ENCODE measurements at places on chromosomes 3 and 15. TPM values are rescaled to one million over a fixed set of nuclear protein-coding genes. Genes with fewer than 3 reads are reported as not detected.

DNA sequence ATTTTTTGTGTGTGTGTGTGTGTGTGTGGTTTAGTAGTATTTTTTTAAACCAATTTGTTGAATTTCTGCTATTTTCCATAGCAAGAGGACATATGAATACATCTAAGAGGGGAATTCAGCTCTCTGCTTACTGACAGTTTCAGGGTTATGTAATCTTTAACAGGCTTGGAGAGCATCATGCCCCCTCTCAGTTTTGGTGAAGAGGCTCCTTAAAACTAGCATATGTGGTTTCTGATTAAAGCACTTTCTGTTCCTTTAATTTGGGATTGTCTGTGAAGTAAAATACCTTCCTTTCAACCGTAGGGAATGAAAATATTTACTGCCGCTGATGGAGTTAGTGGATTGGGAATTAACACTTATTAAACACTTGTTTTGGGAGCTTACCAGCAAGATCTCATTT is 19.4 kb upstream of the NFKBIZ start:
- no peak for DNase-seq

GRCh38 chr15:98865397-98866339 is 141.9 kb downstream of the PGPEP1L start:
- peak; percentile 81 for DNase-seq

GRCh38 chr3:127489357-127489756 is 101.2 kb downstream of the TPRA1 start:
- no peak for DNase-seq

DNA sequence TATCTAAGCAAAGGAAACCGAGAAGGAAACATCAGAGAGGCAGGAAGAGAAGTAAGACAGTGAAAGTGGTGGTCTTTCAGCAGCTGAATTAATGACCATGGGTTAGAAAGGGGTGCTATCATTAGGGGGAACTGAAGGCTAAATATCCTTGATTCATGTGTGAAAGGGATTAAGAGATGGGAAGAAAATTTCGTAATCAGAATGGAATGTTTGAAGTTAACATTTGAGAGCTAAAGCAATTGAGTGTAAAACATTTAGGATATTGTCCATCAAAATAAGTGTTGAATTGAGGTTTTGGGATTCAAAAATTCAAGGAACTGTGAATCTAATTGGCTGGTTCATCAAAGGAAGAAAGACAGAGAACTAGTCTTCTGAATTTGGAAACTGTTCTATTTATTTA is 4.1 kb upstream of the ECT2 start:
- no peak for DNase-seq

GRCh38 chr15:40908095-40908494 is 13.8 kb downstream of the VPS18 start:
- no peak for DNase-seq

DNA sequence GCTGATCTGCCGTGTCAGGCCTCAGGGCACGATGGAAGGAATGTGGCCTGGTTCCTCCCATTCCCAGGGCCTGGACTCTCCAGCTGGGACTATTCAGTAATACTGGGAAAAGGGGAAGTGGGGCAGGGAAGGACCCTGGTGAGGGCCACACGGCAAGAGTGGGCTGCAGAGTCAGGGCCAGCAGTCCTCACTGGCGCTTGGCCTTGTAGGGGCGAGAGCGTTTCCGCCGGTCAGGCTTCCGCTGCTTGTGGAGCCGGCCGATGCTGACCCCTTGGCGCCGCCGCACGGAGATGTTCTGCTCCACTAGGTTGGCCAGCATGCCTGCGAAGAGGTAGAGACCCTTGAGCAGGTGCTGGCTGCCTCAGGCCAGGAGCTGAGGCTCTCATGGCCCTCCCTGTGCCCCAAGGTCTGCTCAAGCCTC is 42.8 kb downstream of the SEMA3G start:
- DNase-seq: peak; percentile 26

GRCh38 chr15:32792436-32792835 is 74.6 kb downstream of the GREM1 start:
- DNase-seq: no peak

- no peak for DNase-seq
These were observed 102.4 kb upstream of the EOMES start for GRCh38 chr3:27824312-27825200.

- DNase-seq: no peak
These were observed 124.5 kb upstream of the TBL1XR1 start for GRCh38 chr3:177321819-177322218.

DNA sequence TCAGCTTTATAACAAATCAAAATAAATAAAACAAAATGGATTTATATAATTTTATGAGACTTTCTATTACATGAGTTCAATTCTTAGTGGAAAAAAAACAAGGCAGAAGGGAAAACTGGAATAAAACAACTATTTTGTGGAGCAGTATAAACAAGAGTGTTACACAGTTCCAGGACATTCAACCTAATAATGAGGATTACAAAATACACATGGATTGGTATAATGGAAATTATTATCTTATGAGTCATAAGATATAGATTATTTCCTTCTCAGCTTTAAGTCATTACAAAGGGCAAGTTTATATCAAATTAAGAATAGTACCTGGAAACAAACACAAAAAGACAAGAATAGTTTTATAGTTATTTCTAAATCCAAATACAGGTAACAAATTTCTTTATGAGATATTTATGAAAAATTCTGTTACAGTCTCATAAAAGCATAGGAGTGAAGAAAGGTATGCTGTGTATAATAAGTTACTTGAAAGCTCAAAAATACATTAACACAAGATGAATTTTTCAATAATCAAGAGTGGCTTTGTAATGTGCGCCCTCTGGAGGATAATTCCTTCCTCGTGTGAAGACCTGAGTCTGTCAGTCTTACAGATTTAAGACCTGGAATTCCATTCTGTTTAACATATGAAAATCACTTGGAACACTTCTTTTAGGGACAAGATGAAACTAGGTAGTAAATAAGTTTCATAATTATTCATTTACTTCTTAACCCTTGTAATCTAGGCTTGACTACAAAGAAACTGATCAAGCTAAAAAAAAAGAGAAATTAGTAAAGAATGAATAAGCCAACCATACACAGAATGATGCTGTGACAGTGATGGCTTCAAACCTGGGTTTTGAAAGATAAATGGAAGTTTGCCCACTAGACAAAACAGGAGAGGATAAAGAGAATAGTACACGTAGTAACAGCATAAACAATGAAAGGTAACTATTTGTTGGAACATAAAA is 9.5 kb downstream of the COPS2 start:
- DNase-seq: no peak

DNA sequence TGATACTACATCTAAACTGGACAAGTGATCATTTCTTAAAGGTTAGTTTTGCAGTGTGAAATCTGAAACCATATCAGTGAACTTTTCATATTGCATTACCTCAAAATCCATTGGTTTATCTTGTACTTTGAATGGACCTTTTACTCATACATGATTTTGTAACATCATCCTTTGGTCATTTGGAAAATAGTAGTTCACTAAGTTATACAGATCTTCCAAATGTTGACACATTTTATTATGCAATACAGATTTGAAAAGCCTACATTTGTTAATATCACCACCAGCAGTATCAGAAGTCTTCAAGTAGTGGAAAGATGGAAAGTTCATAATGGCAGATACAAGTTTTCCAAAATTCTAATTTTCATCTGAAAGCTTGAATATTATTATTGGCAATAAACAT is 64.0 kb upstream of the CDV3 start:
- no peak for DNase-seq

DNA sequence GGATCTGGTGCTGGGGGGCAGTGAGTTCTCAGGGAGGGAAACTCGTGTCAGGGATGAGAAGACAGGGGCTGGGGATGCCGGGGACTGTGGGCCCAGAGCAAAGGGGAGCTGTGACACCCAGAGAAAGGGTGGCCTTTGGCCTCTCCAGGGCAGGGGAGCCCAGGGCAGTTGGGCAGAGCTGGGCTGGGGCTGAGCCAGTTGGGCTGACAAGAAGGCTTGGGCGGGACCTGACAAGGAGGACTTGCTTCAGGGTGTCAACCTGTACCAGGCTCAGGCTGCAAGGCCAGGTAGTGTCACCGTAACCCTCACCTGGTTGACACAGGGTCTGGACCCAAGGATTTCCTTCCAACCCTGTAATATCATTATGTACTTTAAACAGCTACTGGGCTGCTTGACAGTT is 13.2 kb upstream of the ANPEP start:
- no peak for DNase-seq

GRCh38 chr3:43010638-43011037 is 31.5 kb downstream of the GASK1A start:
- DNase-seq: no peak

- no peak for DNase-seq
These were observed 55.6 kb upstream of the BNC1 start for GRCh38 chr15:83340087-83340486.

DNA sequence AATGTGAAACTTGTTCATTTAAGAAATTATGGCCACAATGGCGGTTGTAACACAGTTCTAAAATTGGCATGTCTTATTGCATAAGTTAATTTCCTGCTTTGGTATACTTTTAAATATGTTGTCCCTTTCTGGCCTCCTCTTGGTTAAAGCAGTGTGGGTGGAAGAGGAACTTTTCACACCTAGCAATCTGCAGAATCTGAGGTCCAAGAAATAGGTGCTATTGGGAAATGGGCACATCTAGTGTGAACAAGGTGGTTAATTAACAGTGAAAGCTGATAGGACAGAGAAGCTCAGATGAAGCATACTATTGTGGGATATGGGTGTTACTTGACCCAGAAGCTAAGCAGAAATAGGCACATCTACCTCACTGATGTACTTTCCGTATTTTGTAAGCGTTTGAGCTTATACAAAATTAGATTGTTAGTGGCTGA is 10.6 kb downstream of the CMC1 start:
- no peak for DNase-seq

GRCh38 chr15:85727068-85727467 is 67.7 kb downstream of the KLHL25 start:
- DNase-seq: no peak

- DNase-seq: no peak
These were observed 43.6 kb upstream of the RARB start for GRCh38 chr3:25384471-25384870.

- DNase-seq: peak; percentile 10
These were observed 19.2 kb downstream of the GRIP2 start for GRCh38 chr3:14520967-14521366.

DNA sequence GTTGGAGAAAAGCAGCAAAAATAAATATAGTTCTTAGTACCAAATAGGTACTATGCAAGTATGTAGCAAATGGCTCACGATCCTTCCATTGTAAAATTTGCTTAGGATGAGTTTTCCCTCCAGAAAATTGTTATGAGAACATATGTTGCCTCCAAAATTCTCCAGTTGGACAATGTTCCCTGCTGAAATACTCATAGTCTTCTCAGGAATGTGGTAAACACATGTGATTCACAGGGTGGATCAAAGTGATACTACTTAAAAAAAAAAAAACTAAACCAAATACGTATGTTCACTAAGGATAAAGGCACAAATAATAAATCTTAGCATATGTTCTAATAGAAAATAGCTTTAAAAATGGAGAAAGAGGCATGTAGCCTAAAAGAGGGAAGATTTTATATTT is 84.3 kb upstream of the ZNF385D start:
- DNase-seq: no peak

GRCh38 chr3:145251311-145251710 is 909.7 kb downstream of the PLOD2 start:
- DNase-seq: no peak

DNA sequence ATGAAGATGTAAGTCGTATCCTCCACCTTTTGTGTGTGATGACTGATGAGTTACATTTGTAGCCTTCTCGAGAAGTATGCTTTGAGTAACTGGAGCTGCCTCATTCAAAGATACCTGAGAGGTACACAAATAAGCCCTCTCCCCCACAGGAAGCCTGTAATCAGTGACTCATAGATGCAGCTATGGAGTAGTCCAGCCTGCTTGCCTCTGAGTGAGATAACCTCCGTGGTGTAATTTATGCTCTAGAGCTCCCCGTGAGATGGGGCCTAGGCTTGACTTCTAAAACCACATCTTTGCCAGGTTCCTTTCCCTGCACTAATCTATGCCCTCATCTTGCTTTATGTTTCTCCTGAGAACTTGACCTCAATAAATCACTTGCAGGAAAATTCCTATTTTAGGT is 291.7 kb downstream of the SUCLG2 start:
- DNase-seq: no peak

DNA sequence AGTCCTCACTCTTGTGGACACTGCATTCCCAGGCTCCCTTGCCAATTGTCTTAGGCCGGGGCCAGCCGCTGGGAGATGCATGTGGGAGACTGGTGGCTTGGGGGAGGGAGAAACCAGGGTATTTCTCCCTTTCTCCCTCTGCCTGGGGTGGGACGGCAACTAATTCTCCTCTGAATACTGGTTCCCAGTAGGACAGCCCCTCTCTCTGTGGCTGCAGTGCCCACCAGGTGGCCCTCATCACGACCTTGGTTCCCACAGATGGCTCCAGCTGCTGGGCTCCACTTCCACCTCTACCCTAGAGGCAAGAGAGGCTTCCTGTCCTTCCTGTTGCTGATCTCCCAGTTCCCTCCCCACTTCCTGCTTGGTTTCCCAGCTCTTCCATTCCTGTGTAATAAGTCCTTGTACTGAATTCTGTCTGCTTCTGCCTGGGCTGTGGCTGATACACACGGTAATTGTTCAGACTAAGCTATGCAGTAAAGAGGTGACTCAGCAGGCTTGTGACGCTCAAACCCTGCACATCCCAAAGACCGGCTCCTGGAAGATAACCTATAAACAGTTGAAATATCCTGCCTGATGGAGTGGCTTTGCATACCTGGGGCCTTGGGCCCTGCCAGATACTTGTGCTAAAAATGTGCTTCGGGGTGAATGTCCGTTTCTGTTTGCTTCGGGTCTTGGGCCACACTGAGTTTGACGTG is 20.4 kb upstream of the COPG1 start:
- DNase-seq: no peak

Gene TRIM59
- 43.5 TPM for total RNA-seq

Gene HTD2
- total RNA-seq: 8.1 TPM

Gene CLSTN2
- total RNA-seq: not detected

Gene FAM227B
- 6.6 TPM for total RNA-seq

Gene CCDC9B
- 2.6 TPM for total RNA-seq

Gene ZNF774
- total RNA-seq: 1.6 TPM

Gene ECE2
- total RNA-seq: not detected

Gene HRG
- not detected for total RNA-seq

Gene GOLGA8J
- total RNA-seq: 0.31 TPM

Gene LSAMP
- total RNA-seq: not detected
